ENCODE measurements at places on chromosomes 5 and 9.
A peak's percentile ranks its signal among the peaks of the same experiment; 100 is the strongest.

GRCh38 chr9:78462611-78463010 is 165.7 kb downstream of the PSAT1 start:
- DNase-seq: no peak

DNA sequence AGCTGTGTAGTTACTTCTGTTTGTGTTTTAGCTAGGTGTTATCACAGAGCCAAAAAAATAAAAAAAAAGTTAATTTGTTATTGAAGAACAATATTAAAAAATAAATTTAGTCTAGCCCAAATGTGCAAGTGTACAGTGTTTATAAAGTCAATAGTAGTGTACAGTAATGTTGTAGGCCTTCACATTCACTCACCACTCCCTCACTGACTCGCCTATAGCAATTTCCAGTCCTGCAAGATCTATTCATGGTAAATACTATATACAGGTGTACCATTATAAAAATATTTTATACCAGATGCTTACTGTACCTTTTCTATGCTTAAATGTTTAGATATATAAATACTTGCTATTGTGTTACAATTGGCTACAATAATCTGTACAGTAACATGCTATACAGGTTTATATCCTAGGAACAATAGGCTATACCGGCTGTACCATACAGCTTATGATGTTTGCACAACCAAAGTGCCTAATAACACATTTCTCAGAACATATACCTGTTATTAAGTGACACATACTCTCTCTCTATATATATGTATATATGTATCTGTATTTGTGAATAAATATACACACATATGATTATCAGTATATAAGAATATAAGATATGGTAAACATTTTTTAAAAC is 341.4 kb upstream of the EDIL3 start:
- no peak for DNase-seq

DNA sequence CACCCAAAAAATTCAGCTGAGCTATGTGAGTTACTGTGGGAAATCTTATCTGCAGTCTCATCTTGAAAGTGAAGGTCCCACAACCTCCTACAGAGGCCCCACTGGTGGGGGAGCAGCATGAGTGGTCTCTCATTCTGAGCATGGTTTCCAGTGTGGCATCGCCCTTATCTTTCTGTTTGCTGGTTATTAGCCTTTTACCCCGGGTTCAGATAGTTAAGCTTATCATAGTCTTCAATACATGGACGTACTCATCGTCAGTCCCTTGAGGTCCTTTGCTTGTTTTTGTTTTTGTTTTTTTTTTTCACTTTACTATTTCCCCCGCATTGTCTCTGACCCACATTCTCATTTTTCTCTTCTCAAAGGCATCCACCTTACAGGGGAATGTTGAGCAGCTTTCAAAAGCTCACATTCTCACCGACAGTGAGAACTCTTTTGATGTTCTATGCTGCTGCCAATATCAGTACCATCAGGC is 7.7 kb upstream of the HAVCR2 start:
- DNase-seq: no peak

GRCh38 chr9:3732077-3733038 is 206.6 kb upstream of the RFX3 start:
- DNase-seq: peak; percentile 78

GRCh38 chr5:67073045-67073680 is 123.4 kb downstream of the CD180 start:
- DNase-seq: no peak

DNA sequence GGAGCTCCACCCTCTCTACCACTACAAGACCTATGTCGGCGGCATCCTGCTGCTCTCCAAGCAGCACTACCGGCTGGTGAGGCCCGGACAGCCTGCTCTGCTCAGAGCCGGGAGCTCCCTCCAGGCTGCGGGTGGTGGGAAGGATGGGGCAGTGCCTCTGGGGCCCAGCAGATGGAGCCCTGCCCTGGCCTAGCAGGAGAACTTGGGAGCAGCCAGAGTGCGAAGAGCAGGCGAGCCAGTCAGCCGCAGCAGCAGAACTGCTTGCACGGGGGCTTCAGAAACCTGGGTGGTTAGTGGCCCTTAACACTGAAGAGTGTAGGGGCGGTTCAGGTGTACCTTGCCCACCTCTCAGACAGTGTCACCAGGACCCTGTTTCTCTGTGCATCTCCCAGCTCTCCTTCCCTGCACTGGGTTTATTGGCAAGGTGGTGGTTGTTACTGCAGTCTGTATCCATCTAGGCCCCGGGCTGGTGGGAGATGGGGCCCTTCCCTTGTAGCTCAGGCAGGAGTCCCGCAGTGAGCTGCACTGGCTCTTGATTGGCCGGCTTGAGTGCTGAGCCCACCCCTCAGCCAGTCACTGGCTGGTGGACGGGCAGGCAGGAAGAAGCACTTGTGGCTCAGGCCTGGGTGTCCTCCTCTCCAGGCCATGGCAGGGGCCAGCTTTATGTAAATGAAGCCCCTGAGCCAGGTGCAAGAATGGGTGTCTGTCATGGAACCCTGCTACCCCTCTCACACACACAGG is 7.7 kb downstream of the B4GALT7 start:
- DNase-seq: peak; percentile 54

GRCh38 chr9:89874351-89875321 is 269.8 kb downstream of the GADD45G start:
- no peak for DNase-seq

DNA sequence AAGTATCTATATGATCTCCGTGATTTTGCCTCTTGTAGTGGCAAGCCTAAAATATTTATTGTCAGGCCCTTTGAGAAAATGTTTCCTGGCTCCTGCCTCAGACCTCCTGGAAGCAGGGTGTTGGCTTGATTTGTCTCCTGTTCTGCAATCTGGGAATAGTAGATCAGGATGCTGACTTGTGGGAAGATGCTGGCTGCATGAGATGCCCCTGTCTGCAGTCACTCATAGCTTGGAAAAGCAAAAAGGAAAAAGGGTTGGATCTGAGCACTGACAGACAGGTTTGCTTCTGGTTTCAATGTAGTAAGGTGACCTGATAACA is 16.7 kb downstream of the TJP2 start:
- no peak for DNase-seq

- DNase-seq: no peak
Observed at GRCh38 chr9:114207034-114207810, 51.9 kb downstream of the COL27A1 start.

DNA sequence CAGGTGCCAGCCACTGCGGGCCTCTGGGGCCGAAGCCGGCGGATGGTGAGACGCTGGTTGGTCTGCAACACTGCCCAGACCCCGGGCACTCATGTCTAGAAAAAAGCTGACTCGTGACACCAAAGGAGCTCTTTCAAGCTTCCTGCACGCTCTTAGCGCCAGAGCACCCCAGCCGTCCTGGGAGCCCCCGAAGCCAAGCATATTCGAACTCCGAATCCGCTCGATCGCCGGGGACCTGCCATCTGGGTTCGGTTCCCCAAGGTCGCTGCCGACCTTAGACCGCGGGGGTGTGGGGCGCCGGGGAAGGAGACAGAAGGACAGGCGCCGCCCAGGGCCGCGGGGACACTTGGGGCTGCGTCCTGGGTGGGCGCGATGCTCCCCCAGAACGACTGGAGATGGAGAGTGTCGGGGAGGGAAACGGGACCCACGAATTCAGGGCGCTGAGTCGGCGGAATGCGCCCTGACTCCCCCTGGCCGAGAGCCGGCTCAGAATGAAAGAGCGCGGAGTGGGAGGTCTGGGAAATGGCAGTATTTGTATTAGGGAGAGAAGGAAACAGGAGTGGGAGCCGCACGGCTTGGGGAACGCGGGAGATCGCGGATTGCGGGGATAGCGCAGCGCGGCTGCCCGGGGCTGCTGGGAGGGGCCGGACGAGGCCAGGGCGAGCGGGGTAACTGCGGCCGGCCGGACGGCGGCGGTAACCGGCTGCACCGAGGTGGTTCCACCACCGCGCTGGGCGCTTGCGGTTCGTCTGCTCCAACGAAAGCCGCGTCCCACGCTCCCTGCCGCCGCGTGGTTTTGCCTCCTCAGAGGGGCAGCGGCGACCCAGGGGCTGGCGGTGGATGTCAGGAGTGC is 20.1 kb upstream of the MARCHF6 start:
- DNase-seq: no peak

DNA sequence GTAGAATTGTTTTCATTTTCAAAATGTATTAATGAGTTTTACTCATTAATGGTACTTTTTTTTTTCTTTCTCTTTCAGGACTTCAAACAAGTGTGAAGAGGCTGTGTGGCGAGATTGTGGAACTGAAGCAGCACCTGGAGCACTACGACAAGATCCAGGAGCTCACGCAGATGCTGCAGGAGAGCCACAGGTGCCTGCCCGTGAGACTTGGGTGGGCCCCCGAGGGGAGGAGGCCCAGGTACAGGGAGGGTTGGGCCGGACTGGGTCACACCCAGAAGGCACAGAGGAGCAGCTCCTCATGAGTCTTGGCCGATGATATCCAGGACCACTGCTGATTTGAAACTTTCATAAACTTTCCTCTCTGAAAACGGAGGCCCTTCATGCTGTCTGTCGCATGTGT is 35.6 kb downstream of the CEP72 start:
- no peak for DNase-seq

GRCh38 chr5:7705261-7705660 is 145.7 kb downstream of the CFAP90 start:
- DNase-seq: no peak

DNA sequence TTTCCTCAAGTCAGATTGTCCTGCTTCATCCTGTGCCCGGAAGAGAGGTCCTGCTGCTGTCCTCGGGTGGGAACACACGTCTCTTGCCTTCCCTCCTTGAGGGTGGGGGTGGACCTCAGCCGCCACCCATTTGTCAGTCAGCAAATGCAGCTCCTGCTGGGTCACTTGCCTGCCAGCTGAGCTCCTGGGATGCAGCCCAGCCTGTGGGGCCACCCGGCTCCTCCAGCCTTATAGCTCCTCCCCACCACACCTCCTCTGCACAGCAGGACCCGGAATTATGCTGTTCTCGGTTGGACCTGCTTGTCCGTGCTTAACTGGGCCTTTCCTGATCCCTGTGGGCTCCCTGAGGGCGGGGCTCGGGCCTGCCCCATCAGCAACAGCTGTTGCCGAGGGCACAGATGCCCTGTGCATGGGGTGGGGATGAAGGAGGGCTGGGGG is 52.7 kb downstream of the RXRA start:
- no peak for DNase-seq

DNA sequence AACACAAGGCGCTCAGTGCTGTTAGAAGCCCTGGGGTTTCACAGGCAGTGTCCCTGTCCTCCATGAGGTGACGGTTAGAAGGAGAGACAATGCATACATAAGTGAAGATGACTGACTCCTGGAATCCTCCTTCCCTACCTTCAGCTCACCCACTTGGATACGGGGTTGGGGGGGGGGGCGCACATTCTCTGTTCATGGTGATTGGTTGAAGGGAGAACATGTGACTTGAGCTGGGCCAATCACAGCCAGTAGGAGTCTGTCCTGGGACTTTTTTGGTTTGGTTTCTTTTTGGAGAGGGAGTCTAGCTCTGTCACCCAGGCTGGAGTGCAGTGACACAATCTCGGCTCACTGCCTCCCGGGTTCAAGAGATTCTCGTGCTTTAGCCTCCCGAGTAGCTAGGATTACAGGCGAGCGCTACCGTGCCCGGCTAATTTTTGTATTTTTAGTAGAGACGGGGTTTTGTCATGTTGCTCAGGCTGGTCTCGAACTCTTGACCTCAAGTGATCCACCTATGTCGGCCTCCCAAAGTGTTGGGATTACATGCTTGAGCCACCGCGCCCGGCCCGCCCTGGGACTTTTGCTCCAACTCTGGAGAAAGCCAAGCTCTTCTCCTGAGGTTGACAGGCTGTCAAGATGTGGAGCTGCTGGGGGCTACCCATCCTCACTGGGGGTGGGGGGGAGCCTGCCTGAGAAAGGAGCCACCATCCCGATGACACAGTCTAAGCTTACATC is 30.8 kb downstream of the SH3PXD2B start:
- no peak for DNase-seq

- no peak for DNase-seq
Observed at GRCh38 chr5:168829044-168829443, 249.9 kb upstream of the PANK3 start.

DNA sequence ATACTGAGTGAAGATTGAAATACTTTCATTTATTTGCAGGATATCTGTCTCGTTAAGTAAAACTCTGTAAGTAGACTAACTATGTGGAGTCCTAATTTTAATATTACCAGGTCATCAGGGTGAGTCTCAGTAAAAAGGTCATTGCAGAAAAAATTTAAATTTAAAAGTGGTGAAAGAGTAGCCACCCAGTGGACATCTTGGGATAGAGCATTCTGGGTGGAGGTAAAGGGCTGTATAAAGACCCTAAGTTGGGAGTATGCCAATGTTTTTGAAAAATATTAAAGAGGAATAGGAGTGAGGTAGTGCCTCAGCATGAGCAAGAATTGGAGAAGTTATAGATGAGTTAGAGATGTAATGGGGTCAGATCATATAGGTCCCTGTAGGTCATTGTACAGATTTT is 145.5 kb downstream of the HMHB1 start:
- no peak for DNase-seq

- DNase-seq: no peak
Observed at GRCh38 chr9:38119560-38120236, 50.7 kb upstream of the SHB start.

DNA sequence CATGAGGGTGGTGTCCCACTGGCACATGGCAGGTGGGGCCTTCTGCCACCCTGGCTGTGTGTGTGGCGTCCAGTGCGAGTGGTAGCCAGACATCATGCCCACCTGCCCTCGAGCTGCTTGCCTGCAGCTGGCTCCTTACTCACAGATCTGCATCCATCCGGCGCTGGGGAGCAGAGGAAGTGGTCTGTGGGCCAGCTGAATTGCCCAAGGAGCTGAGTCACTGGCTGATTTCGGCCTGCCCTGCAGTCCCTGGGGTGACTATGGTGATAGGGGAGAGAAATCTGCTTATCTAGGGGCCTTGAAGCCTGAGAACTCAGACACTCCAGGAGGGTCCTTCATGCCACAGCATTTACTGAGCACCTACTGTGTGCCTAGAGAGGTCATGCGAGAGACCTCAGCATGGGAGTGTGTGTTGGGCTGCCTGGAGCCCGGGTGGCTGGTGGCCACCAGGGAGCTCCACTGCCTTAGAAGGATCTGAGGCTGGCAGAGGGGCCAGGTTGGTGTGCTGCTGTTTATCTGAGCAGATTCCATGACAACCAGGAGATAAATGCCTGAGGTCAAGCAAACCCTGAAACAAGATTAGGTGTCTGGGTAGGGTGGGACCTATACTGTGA is 57.1 kb downstream of the SLC22A5 start:
- peak; percentile 89 for DNase-seq

- no peak for DNase-seq
Observed at GRCh38 chr9:137703842-137704508, 85.2 kb downstream of the EHMT1 start.

GRCh38 chr5:180589771-180590542 is 1.3 kb downstream of the SCGB3A1 start:
- no peak for DNase-seq

DNA sequence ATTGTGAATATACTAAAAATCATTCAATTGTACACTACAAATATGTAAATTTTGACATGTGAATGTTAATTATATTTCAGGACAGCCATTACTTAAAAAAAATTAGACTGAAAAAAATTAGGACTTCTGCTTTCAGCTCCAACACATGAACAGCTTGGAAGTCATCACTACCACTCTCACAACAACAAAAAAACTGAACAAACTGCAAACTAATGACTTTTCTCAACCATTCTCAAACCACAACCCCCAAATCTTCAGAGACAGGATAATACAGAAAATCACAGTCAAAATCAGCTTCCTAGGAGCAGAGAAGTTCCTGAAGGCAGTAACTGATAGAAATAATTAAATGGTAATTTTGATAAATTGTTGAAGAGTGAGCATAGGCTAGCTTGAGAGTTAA is 686.4 kb downstream of the TLE1 start:
- no peak for DNase-seq
